ENCODE measurements at places on chromosomes 4 and X.

GRCh38 chr4:6193399-6193798 lies 7.0 kb downstream of the JAKMIP1 start:
- no peak overlapping the region for H3K27ac ChIP-seq
- H3K4me3 ChIP-seq, result no peak overlapping the region
- no peaks in the 10 kb centered on the region for H3K36me3 ChIP-seq

GRCh38 chr4:16196482-16197393 lies 29.5 kb downstream of the TAPT1 start:
- H3K36me3 ChIP-seq, result peaks cover 8% of the 10 kb centered on the region
- H3K27me3 ChIP-seq, result no peaks in the 10 kb centered on the region
- H3K4me1 ChIP-seq, result peaks cover 20% of the 10 kb centered on the region
- DNase-seq, result no peak
- peak overlapping the region; percentile 7 for H3K27ac ChIP-seq

- H3K36me3 ChIP-seq, result no peaks in the 10 kb centered on the region
- H3K4me1 ChIP-seq, result peaks cover 8% of the 10 kb centered on the region
- no peaks in the 10 kb centered on the region for H3K27me3 ChIP-seq
- no peak overlapping the region for H3K27ac ChIP-seq
Measured at GRCh38 chr4:74395633-74396032, 30.7 kb downstream of the EREG start.

- DNase-seq, result no peak
- no peaks in the 10 kb centered on the region for H3K36me3 ChIP-seq
- peaks cover 36% of the 10 kb centered on the region for H3K27me3 ChIP-seq
- H3K27ac ChIP-seq, result no peak overlapping the region
- no peak overlapping the region for H3K4me3 ChIP-seq
Measured at GRCh38 chr4:105591573-105591972, 39.2 kb downstream of the ARHGEF38 start.

DNA sequence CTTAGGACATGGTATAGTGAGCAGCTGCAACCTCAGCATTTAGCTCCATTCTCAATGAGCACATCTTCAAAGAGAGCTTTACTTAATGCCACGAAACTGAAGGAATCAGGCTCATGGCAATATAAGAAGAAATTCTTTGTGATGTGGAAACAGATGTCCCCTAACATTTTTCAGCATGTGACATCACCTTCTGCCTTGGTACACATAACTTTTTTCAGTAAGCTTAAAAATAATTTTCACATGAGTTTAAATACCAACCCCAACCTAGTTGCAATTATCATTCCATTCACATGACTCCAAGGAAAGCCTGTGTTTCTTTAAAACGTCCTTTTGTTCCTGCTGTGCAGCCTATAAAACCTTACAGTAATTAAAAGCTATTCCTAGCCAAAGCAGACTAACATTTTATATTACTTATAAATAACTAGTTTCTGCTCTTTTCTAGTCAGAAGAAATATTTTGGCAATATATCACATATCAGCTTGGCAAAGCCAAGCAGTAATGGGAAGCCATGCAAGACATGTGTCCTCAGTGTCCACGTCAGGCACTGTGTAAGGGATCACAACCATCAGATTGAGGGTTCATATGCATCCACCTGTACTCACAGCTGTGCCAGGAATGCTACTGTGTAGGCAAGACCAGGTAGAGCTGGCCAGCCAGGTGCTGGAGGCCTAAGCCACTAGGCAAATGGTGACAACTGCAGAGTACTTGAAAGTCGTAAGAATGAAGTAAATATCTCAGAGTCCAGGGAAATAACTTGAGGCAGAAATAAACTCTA lies 466.6 kb downstream of the INPP4B start:
- H3K4me3 ChIP-seq, result no peak overlapping the region
- H3K4me1 ChIP-seq, result peaks cover 62% of the 10 kb centered on the region
- DNase-seq, result no peak
- no peaks in the 10 kb centered on the region for H3K27me3 ChIP-seq

All from activated naive CD8-positive, alpha-beta T cell treated with anti-CD3 and anti-CD28 coated beads for 36 hours (primary cell).